ENCODE measurements at places on chromosomes 4 and X. TPM values are rescaled to one million over a fixed set of nuclear protein-coding genes. Genes with fewer than 3 reads are reported as not detected.
A peak's percentile ranks its signal among the peaks of the same experiment; 100 is the strongest.

ZNF732 gene
- not detected for total RNA-seq

- no peak for DNase-seq
Measured at GRCh38 chrX:94454159-94454558, 780.2 kb downstream of the FAM133A start.

GPRASP3 gene
- 1.8 TPM for total RNA-seq

GRCh38 chr4:69831646-69832325 is 28.2 kb downstream of the SULT1E1 start:
- DNase-seq: peak; percentile 16

AKAP4 gene
- total RNA-seq: not detected

DNA sequence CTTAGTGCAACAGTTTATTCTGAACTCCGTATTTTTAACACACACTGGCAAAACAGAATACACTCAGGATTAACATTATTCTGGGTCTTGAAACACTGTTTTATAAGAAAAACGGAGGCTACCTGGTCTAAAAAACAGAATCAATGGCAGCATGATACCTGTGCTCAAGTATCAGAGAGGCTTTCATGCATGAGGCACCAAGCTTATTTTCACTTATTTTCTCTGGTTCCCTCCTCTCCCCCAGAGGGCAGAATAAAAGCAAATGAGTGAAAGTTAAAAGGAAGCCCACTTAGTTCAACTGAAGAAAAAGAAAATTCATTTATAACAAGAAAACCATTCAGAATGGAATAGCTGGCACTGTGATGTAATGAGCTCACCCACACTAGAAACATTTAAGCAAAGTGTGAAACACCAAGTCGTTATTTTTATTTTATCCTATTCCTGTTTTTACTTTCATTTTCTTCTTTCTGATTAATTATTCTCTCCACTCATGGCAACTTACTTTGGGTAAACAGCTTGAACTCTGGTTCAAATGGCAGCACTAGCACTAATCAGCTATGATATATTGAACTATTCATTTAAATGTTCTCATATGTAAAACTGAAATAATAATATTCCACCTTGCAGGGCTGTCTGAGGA is 211.8 kb downstream of the PPP3CA start:
- DNase-seq: no peak

ARSD gene
- 0.95 TPM for total RNA-seq

TRMT10A gene
- 7.8 TPM for total RNA-seq

DNA sequence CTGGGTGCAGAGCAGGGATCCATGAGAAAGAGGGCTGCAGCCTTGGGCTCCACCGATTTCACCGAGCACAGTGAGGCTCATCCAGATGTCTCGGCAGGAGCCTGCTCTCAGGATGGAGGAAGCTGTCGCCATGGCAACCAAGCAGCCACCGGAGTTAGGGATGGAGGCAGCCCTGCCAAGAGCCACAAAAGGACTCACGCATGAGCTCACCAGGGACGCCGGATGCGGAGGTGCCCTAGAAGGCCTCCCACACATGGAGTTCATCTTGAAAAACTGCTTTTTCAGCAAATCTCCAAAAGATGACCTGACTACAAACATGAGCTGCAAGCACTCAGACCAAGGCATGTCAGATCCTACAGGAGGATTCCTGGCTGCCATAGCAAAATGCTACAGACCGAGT is 90.7 kb downstream of the WFS1 start:
- DNase-seq: no peak
